ENCODE measurements at places on chromosomes 4 and X.
A peak's percentile ranks its signal among the peaks of the same experiment; 100 is the strongest.

- DNase-seq = no peak
These were observed 144.6 kb upstream of the MAP3K15 start for GRCh38 chrX:19659929-19660328.

DNA sequence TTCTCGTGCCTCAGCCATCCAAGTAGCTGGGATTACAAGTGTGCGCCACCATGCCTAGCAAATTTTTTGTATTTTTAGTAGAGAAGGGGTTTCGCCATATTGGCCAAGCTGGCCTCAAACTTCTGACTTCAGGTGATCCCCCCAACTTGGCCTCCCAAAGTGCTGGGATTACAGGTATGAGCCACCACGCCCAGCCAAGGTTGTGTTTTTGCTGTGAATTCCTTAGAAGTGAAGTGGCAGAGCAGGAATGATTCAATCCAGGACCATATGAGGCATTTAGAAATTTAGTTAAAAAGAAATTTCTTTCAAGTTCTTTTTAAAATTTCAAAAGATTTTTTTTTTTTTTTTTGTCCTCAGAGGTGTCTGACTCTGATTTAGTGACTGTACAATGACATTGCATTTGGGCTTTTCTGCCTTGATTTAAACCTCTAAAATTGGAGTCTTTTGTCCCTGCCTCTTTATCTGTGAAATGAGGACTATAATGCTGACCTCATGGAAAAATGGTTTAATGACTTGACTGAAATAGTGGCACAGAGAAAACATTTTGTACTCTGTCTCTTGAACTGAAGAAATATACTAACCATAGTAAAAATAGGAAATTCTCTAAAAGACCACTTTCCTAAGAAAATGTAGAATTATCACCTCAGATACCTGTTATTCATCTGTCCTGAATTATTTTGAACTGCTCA, 59.9 kb downstream of the CXCL13 start:
- no peak for DNase-seq

DNA sequence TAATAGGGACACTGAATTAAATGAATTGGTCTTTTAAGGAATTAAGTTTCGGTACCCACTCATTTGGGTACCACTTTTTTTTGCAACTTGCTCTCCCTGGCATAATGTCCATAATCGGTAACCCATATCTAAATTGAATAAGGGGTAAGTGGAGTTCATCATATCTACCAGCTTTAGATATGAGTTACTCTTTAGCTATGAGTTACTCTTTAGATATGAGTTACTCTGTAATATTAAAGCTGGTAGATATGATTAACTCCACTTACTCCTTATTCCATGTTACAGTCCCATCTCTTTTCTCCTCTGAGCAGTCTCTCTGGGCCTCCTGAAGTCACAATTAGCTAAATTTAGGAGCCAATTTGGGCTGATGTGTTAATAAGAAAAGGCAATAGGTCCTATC, 85.7 kb downstream of the TEX13C start:
- no peak for DNase-seq

- no peak for DNase-seq
These were observed 304.4 kb downstream of the DHX15 start for GRCh38 chr4:24279911-24280375.

- peak; percentile 35 for DNase-seq
These were observed 180.3 kb upstream of the TENM3 start for GRCh38 chr4:182062936-182063335.

DNA sequence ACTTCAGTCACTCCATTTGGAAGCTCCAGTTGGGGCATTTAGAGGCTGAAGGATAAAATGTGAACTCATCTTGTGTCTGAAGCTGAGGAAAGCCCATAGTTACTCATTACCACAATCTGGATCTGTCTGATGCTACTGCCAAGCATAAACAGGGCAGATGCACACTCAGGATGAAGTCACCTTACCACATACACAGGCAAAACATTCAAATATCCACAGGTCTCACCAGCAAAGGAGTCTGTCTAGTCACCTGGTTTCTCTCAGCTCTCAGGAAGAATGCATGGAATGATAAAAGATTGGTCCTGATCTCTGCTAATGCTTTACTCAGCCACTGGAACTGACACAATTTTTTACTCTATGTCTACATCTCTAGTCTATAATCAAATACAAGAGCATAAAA, 13.0 kb upstream of the ODAPH start:
- DNase-seq = no peak

DNA sequence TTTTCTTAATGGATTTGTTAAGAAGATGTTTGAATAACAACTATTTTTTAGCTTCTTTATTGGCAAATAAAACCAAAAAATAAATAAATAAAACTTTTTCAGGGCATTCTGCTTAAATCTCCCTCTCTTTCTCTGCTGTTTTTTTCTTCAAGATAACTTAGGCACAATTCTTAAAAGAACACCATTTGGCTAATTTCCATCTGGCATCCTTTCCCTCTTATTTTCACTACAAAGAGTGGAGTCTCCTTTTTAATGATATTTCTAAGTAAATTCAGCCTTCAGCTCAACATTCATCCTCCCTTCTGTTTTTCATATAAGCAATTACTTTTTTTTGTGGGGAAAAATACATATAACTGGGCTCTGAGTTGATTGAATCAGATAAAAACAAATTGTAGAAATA, 88.1 kb downstream of the PCDH7 start:
- DNase-seq = no peak

DNA sequence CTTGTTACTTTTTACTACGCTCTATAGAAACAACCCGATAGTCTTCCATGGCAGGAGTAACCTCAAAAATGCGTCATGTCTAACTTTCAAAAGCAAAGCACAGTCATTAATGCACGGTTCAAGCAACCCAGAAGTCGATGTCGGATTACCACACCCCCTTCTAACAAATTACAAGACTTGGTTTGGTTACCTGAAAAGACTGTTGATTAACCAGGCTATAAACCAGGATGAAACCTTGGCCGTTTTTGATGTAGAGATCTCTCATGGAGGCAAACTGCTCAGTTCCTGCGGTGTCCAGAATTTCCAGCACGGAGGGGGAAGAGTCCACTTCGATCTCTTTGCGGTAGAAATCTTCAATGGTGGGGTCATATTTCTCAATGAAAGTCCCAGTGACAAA, 2.4 kb downstream of the RAP2C start:
- no peak for DNase-seq

DNA sequence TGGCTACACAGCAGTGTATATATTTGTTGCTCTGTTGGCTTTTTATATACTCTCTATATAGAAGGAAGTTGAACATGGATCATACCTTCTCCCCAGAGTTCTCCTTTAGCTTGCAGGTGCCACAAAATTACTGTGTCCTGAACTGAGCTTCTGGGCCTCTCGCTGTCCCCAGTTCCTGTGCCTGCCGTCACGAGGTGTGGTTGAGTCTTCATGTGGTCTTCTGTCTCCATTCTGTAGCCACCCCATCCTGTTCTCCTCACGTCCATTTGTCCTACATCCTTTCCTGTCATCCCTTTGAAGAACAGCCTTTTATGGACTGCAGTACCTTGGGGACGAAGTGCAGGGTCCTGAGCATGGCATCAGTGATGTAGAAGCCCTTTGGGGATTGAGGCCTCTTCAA, 14.5 kb downstream of the TMEM131L start:
- no peak for DNase-seq

- no peak for DNase-seq
These were observed 14.4 kb upstream of the SMS start for GRCh38 chrX:21926116-21926515.

- no peak for DNase-seq
These were observed 274.0 kb downstream of the CHIC1 start for GRCh38 chrX:73836956-73837477.

DNA sequence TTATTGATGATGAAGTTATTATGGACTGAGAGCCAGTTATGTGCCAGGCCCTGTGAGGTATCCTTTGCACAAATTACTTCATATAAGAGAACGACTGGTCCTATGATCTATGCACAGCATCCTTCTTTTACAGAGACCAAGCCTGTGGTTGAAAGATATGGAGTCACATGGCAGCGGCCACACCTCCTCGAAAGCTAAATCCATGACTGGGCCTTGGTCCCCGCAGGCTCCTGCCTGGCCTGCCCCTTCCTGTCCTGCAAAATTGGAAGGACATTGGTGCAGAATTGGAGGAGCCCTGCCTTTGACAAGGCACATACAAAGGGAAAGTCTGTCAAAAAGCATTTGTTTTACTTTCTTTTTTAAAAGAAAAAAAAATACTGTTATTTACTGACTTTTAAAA, 18.3 kb downstream of the SORBS2 start:
- no peak for DNase-seq

DNA sequence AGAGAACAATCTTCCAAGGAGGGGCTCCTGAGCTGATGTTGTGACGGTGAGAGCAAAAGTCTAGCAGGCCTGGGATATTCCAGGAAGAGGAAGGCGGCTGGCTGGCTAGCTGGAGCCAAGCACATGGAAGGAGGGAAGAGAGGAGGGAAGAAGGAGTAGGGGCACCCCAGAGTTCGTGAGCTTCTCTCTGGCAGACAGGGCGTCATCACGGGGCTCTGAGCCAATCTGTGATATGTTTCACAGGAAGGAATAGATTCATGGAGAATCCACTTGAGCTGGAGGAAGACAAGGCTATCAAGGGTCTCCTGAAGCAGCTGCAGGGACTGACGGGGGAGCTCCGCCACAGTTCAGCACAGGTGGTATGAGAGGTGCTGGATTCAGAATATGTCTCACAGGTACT, 73.6 kb downstream of the DHRSX start:
- DNase-seq = no peak

DNA sequence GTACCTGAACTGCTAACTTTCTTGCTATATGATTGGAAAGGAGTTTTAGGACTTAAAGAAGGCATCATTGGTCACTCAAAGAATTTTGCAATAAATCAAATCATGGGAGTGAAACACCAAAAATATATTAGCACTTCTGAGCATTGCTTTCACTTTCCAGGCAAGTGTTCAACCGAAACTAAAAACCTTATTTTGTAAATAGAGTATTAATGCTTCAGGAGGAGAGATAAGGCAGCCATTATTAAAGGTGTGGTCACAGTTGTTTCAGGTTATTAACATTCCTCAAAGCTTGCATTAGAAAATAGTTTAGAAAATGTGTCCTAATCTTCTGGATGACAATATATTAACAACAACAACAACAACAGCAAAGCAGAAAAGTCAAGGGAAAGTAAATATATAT, 92.3 kb upstream of the TLL1 start:
- DNase-seq = no peak

DNA sequence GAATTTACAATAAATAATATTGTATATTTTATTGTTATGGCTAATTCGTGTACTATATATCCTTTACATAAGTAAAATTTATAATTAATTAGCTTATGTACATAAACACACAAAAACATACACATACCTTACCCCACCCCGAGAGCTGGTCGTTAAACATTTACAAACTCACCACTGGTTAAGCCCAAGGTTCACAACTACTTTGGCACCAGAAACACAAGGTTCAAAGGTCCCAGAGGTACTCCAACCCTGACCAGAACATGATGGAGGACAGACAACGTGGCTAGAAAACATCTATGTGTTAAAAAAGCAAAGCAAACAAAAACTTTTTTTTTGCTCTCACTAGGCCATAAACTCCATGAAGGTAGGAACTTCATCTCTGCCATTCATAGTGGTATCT, 37.7 kb downstream of the SLC25A5 start:
- DNase-seq = no peak

GRCh38 chr4:184591070-184591677, 58.1 kb downstream of the CASP3 start:
- no peak for DNase-seq

- no peak for DNase-seq
These were observed 581.1 kb downstream of the INPP4B start for GRCh38 chr4:142264961-142265360.

DNA sequence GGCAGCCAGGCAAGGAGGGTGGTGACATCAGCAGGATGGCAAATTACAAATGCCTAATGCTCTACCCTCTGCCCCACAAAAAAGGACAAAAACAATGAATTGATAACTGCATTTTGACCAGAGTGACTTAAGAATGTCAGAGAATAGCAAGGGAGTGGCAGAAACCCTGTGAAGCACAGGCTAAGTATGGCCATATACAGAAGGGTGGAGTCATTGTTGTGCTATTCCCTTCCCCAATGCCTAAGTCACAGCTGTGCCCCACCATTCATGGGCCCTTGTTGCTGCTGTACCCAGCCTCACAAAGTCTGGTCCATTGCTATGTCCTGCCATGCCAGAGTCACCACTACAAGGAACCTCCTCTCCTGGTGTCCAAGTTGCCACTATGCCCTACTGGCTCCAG, 123.1 kb downstream of the NEK1 start:
- DNase-seq = no peak

GRCh38 chr4:40769266-40769665, 19.5 kb downstream of the NSUN7 start:
- no peak for DNase-seq

DNA sequence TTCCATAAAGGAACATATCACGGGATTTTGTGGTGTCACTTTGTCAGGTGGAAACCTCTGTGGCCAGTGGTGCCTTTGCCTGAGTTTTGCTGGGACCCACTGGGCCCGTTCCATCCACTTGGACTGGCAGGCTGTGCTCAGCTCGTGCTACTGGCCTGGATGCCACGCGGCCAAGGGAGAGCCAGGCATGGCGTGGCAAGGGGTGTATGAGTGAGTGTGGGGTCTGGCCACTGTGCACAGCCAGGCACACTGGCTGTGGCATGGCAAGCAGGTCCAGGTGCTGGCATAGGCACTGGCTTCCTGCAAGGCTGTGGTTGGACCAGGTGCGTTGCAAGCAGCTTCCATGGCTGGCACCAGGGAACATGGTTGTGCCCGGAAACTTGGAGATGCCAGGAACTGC, 60.8 kb downstream of the TBCK start:
- no peak for DNase-seq

DNA sequence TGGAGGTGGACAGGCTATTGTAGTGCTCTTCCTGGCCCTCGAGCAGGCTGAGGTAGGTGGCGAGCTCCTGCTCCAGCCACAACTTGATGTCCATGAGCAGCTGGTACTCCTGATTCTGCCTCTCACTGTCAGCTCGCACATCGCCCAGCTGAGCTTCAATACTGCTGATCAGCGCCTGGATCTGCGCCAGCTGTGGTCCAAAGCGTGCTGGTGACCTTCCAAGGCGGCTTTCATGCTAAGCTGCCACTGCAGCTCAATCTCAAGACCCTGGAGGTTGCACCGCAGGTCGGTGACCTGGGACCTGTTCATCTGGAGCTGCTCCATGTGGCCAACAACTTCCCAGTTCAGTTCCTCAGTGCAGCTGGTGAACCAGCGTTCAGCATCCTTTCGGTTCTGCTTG, 31.2 kb downstream of the LRIT3 start:
- DNase-seq = no peak

DNA sequence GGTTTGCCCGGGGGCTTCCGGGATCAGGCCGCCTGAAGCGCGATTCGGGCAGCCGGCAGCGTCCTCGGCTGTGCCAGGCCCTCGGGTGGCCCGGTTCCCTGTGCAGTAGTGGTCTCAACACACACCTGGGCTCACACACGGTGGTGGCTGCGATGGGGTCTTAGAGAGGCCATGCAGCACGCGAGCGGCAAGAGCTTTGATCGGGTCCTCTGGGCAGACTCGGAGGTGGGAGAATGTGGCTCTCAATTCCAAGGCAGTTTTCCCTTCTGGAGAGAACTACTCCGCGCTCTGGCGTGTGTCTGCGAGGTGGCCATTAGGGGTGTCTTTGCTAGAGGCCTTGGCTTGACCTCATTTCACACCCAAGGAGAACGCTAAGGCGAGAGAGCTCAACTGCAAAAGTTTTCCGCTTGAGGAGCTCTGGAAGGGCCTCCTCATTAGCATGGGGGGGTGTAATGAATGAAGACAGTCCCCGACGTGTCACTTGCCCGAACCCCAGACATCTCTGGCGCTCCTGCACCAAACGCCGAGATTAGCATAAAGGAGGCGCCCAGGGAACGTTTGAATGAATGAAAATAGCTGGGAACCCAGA, 771 bp upstream of the RBPJ start:
- DNase-seq = no peak

- DNase-seq = peak; percentile 18
These were observed 32.3 kb downstream of the SUPT20HL1 start for GRCh38 chrX:24392709-24393108.

Data from fibroblast of the conjunctiva (primary cell).